A549 treated with Hydrocortisone at 1 μM for 4 hours (cell line): ENCODE measurements at places on chromosomes 16 and 17. TPM values are rescaled to one million over a fixed set of nuclear protein-coding genes. Genes with fewer than 3 reads are reported as not detected.

Gene DPEP2
- total RNA-seq = not detected in 5 replicates

Gene CDT1
- 27.4 to 32.2 TPM (median 30.6 TPM) in 5 replicates for total RNA-seq

Gene SCARF1
- 0.18 to 0.38 TPM (median 0.21 TPM) in 5 replicates for total RNA-seq

Gene TBC1D26
- total RNA-seq = 0.07 TPM in 1 of 5 replicates, not detected in the others

Gene TMEM92
- 14.9 to 23.2 TPM (median 16.1 TPM) in 5 replicates for total RNA-seq

Gene ITGAX
- 1.0 to 1.5 TPM (median 1.1 TPM) in 5 replicates for total RNA-seq

Gene BAIAP2
- total RNA-seq = 116 to 132 TPM (median 129 TPM) in 5 replicates

Gene CHST5
- total RNA-seq = 0.16 to 0.35 TPM (median 0.29 TPM) in 3 of 5 replicates, not detected in the others

Gene KRT26
- not detected in 5 replicates for total RNA-seq

Gene ADAD2
- not detected in 5 replicates for total RNA-seq

Gene C16orf74
- total RNA-seq = 11.3 to 17.5 TPM (median 15.4 TPM) in 5 replicates

Gene TEKT1
- 0.03 to 0.27 TPM (median 0.16 TPM) in 5 replicates for total RNA-seq
